Stimulated activated CD4-positive, alpha-beta T cell treated with anti-CD3 and anti-CD28 coated beads, Interleukin-2, amount 100 ng/mL, for 24 hours (primary cell): ENCODE measurements at places on chromosomes 11 and 22.

- DNase-seq: no peak
Measured at GRCh38 chr11:66325263-66325671, 8.4 kb upstream of the CD248 start.

GRCh38 chr22:21876486-21877176 is 9.2 kb upstream of the MAPK1 start:
- peak; percentile 54 for DNase-seq

- no peak for DNase-seq
Measured at GRCh38 chr11:1480555-1481482, 5.8 kb downstream of the MOB2 start.

GRCh38 chr22:29431986-29432385 is 6.4 kb upstream of the RFPL1 start:
- no peak for DNase-seq
